Effector CD4-positive, alpha-beta T cell (primary cell): ENCODE measurements at places on chromosomes 4 and X.
A peak's percentile ranks its signal among the peaks of the same experiment; 100 is the strongest.

DNA sequence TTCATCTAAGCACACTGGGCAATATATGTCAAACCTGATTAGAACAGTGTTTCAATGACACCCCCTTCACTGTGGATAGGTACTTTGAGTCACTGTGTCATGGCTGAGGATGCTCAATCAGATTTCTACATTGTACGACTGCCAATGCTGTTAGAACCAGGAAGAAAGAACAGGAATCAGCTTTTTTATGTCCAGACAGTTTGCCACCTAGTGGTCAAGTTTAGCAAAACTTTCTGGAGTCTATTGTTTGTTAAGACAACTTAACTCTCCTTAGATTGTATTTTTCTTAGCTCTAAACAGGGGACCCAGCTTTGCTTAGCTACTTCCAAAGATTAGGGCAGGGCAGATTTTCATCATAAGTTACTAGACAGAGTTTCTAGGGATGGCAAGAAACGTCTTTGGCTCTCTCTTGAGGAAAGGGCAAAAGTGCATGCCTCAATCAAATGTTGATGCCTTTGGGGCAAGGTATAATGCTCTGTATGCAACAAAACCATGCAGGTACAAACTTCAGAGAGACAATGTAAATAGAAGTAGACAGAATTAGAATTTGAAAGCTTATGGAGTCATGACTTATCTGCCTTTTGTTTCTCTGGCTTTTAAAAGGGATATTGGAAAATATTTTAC is 40.5 kb upstream of the BMP3 start:
- DNase-seq = peak; percentile 12

- DNase-seq = no peak
Observed at GRCh38 chrX:134619838-134620237, 38.4 kb downstream of the PLAC1 start.

GRCh38 chrX:18733287-18733686 is 25.8 kb downstream of the PPEF1 start:
- no peak for DNase-seq

GRCh38 chr4:71259911-71260331 is 78.9 kb upstream of the SLC4A4 start:
- no peak for DNase-seq

GRCh38 chrX:124333862-124334261 is 1.4 kb downstream of the TEX13D start:
- no peak for DNase-seq

GRCh38 chr4:169416997-169417396 is 146.2 kb upstream of the SH3RF1 start:
- DNase-seq = no peak

GRCh38 chrX:30589146-30589888 is 11.8 kb upstream of the TASL start:
- no peak for DNase-seq

GRCh38 chr4:172390331-172390730 is 577.1 kb downstream of the GALNTL6 start:
- DNase-seq = no peak
